RKO (cell line): ENCODE measurements at places on chromosomes 4 and X.
A peak's percentile ranks its signal among the peaks of the same experiment; 100 is the strongest.

DNA sequence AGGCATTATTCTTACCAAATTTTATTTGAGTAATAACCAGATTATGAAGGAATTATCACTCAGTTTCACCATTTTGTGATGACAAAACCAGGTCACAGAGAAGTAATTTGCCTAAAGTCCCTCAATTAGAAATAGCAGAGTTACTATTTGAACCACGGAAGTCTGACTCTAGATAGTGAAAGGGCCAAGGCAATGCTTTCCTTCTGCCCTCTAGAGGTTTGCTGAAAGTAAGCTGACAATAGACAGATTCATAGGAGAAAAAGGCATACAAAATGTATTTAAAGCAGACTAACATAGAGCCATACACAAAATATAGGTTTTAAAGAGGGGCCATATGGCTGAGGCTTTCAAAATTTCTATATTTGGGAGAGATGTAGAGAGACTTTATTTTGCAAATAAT, 43.1 kb downstream of the CXXC4 start:
- DNase-seq, result peak; percentile 38

GRCh38 chrX:12159799-12160198, 21.5 kb downstream of the FRMPD4 start:
- no peak for DNase-seq

DNA sequence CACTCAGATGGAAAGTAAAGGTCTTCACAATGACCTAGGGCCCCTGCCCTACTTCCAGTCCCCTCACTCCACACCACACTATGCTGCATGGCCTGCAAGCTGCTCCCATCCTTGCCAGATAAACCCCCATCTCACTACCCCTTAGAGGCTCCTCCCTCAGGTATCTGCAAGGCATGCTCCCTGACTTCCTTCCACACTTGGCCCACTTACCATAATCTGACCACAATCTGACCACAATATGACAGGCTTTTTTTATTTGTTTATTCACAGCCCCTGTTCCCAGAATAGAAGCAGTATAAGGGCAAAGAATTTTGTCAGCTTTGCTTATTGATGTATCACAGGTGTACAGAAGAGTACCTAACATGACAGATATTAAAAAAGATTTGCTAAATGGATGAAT, 124.7 kb downstream of the CAMK2D start:
- no peak for DNase-seq

GRCh38 chr4:3240936-3241522, 7.9 kb upstream of the MSANTD1 start:
- no peak for DNase-seq

- DNase-seq, result peak; percentile 9
Observed at GRCh38 chr4:156547439-156547838, 424.2 kb downstream of the PDGFC start.

DNA sequence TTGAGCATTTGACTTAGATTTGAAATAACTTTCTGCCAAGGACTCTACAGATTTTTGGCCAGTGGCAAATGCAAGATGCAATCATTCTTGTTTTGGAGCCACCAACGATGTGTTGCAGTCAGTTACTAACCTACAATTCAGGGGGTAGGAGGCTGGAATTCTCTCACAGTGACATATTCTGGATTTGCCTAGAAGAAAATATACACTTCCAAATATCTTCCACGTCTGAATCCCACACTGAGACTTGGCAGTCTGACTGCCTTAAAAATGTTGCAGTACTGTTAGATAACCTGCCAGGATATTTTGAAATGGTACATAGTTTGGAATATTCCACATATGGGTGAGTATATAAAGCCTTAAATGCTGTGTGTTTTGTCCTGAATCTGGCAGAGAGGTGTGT, 27.6 kb upstream of the AGTR2 start:
- DNase-seq, result no peak

DNA sequence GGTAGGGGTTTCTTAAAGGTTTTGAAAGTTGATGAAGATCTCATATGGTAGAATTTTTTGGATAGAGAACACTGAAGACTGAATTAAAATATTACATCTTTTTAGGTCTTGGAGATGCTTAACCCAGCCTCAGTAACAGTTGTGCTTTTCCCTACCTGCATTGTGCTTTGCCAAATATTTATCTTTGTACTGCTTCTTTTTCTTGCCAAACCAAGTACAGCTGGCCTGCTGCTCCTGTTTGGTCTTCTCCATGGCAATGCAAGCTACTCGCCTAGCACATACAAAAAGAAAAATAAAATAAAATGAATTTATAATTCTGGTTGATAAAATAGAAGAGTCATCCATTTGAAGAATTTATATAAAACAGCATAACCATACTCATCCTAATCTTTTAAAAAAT, 95.4 kb downstream of the NYX start:
- DNase-seq, result no peak

GRCh38 chr4:90444904-90445303, 317.7 kb downstream of the CCSER1 start:
- no peak for DNase-seq

DNA sequence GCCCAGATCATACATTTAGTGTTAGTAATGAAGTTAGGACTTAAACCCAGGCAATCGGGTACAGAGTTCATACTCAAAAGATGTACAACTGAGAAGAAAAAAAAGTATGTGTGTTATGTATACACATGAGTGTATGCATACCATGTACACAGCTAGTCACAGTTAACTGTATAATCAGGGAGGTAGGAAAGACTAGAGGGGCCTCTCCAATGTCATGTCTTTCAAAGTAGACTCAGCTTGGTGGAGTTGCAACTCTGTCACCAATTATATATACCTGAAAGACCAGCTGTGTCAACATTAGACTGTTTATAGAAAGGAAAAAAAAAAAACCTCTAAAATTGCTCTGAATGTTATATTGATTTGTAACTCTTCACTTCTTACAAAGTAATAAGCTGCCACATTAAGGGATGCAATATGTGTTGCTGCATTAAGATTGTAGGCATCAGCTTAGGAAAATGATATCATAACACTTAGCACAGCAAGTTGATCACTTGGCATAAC, 167.5 kb downstream of the DCTD start:
- DNase-seq, result no peak

DNA sequence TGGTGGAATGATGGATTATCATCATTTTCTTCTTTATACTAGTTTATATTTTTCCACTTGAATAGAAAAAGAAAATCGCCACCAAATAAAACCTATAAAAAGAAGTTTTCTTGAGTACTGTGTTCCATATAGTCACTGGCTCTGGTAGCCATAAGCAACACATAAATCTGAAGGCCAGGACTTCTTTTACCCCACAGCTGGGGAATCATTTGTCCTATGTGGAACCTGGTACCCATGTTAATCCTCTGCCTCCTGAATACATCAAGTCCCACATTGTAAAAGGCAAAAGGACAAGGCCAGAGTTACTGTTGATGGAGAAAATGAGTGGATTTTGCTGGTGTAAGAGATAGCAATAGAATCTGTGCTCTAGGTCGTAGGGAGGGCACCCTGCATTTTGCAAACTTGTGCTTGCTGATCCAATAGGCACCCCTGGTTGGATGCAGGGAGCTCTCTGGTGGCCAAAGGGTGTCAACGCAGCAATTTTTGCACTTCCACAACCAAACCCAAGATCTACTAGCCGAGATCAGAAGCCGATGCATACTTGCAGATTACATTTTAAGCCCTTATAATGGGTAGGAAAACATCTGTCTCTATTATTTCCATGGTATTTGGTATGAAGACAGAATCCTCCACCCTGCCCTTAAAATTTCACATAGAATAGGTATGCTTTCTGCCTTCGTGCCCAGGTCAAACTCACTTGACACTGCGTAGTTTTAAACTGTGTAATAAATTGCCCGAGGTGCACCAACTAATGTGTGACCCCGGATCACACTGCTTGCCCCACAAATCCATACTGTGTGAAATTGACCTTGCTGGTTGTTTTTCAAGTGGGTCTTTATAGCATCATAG, 146.2 kb upstream of the SCML1 start:
- DNase-seq, result peak; percentile 65

GRCh38 chr4:165540206-165540830, 161.5 kb downstream of the CPE start:
- DNase-seq, result no peak

GRCh38 chr4:36322921-36323354, 41.5 kb downstream of the DTHD1 start:
- DNase-seq, result no peak

DNA sequence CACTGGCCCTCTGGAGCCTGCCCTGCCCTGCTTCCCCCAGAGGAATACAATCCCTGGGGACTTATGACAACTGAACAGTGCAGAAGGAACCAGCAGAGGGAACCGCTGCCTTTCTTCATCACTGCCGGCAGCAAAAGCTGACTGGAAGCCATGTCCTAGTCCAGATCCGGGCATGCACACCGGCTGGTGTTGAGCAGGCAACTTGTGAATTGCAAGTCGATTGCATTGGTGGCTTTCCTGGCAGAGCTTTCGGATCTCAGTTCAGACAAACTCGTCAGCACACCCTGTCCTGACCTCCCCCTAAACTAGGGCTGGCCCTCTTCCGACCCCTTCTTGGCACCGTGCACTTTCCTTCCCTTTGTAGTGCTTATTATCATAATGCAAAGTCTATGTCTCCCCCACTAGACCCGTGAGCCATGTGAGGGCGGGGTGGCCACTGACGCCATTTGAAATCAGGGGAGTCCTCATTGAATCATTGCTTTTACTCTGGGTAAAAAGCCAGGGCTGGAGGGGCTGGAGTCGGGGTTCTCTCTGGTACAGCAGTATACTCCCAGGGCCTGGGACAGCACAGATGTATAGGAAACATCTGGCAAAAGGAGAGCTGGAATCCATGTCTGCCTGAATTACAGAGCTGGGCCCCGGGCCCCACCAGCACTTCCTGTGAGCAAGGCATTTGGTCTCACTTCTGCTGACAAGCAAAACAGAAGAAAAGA, 1.8 kb downstream of the ARHGAP4 start:
- DNase-seq, result peak; percentile 65

DNA sequence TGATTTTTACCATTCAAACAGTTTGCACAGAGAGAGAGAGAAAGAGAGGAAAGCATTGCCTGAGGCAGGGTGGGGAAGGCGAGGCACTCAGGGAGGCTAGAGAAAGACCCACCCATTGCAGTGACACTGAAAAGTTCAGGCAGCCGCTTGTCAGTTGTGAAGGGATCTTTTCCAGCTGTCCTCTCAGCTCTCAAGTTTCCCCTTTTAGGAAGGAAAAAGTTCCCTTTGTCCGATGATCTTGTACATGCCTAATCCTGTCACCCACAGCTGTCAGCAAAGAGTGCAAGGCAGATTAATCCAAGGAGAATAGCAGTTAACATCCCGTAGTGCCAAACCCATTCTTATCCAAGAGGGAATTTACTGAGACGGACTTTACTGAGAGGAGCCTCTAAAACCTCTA, 255.0 kb downstream of the MAGEB5 start:
- DNase-seq, result no peak

DNA sequence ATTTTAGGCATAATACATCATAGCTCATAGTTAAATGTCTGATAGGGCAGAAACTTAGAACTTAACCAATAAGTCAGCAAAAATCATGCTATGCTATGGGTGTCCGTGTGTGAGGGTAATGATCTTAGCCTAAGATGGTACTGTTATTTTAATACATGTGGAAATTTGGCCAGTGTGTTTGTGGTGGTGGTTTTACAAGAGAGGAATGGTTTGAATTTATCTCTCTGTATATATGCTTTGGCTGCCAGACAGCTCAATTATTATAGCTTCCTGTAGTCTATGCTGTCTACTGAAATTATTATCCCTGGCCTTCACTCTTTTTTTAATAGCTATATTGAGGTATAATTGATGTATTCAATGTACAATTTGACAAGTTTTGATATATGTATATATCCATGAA, 21.3 kb downstream of the ZNF330 start:
- no peak for DNase-seq

DNA sequence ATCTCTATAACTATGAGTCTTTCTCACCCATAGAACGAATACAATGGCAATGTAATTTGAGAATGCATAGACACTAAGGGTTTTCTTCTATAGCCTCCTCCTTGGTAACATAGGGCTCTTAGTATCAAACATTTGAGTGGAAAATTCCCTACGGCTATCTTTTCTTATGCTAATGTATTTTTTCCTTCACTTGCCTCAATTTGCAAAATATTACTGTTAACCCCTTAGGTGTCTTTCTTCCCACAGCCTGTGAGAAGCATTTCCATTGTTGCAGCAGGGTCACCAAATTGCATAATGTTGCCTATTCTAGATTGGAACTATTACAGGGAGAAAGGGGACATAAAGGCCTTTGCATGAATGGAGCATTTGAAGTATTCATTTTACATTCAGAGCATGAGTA, 140.5 kb upstream of the RAPGEF2 start:
- no peak for DNase-seq

- DNase-seq, result no peak
Observed at GRCh38 chr4:10664408-10664807, 20.2 kb downstream of the CLNK start.

DNA sequence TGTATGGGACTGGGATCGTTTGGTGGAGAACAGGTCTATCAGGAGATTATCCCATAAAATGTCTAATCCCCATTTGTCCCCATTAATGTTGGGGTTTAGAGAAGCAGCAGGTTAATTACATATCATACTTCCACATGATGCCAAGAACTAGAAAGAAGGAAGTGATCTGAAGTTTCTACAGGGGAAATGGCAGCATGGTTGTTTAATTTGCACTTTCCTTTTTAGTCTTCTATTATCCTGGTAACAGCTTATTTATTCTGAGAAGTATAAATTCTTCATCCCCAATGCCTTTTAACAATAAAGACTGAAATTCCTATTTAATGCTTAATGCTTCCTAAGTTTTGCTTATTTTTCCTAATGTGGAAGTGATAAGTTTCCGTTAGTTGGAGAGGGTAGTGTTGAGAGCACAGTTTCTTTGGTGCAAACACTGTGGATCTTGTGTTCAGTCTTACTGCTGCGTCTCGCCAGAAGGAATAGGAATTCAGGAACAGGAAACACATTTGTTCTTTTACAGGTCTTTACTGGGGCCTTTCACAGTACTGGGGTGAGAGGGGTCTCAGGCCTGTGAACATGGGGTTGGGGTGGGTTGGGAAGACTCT, 59.5 kb upstream of the TADA2B start:
- DNase-seq, result no peak

DNA sequence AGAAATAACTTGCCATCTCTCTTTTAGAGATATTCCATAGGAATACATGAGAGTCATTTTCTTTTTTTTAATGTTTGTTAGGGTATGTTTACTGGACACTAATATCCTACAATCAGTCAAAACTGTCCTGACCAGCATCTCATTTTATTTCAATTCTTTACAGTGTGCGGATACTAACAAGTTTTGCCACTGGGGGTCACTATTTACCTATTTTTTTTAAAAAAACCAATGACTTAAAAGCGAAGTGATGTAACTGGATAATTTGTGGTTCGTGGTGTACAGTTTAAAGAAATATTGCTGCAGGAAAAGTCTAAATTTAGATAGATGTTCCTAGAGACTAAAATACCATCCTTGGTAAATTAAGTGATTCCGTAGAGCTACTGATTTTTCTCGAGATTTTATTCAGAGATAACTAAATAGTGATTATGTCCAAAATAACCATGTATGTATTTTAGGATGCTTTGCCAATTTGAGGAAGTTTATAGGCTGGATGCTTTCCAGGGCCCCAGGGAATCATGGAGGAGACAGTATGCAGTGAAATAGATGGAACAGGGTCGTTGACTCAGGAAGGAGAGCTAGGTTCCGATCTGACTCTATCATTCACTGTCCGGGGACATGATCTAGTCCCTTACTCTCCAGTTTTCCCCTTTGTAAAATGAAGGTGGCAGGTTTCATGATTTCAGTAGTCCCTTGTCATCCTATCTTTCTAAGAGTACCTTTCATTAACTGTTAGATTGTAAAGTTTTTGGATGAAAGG, 34.0 kb upstream of the GNPDA2 start:
- DNase-seq, result peak; percentile 60
